ENCODE measurements at places on chromosomes 1 and 21.

- no peak for DNase-seq
These were observed 14.0 kb downstream of the ATP5PO start for GRCh38 chr21:33901412-33902288.

DNA sequence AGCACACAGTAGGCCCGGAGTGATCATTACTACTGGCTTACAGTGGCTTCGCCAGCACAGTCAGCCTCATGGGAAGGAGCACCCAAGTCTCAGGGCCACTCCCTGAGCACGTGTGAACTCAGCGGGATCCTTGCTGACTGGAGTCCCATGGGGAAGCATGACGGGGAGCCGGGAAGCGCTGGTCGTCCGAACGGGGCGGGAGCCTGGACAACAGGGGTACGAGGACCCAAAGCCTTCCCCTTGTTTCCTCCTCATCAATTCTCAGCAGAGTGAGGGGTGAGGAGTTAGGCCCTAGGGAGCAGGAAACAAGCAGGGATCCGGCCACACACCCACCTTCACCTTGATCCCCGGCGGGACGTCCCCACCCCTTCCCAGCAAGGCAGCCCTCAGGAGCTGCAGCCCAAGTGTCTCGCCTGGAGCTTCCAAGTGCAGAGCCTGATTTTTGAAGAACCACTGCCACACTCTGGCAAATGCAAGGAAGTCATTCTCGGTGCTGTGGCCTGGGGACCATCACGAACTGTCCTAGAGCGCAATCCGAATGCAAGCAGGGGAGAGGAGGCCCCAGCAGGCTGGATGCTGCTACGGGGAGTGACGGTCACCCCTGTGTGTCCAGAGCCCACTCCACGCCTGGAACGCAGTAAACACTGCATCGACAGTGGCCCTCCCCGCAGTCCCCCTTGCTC, 35.5 kb downstream of the TOMM20 start:
- DNase-seq: no peak

DNA sequence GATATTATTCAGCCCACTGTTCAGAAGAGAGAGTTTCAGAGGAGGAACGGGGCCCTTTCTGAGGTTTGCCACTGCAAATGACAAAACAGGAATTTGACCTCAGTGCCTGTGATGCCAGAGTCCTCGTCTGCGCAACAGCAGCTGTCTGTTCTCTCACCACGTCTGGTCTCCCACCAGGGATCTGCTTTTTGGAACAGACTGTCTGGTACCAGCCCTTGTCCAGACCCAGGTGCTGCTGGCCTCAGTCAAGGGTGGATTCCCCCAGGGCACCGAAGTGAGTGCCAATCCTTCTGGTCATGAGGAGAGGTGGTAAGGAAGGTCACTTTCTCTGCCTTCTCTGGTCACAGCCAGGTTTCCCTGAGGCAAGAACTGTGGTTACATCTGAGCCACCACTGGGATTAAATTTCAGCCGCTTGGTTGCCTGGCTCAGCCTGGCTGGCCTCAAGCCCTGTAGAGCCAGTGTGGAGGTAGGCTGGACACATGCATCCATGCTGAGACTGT, 2.3 kb upstream of the BCAN start:
- DNase-seq: no peak

- no peak for DNase-seq
These were observed 8.3 kb downstream of the GPR37L1 start for GRCh38 chr1:202130816-202131522.

DNA sequence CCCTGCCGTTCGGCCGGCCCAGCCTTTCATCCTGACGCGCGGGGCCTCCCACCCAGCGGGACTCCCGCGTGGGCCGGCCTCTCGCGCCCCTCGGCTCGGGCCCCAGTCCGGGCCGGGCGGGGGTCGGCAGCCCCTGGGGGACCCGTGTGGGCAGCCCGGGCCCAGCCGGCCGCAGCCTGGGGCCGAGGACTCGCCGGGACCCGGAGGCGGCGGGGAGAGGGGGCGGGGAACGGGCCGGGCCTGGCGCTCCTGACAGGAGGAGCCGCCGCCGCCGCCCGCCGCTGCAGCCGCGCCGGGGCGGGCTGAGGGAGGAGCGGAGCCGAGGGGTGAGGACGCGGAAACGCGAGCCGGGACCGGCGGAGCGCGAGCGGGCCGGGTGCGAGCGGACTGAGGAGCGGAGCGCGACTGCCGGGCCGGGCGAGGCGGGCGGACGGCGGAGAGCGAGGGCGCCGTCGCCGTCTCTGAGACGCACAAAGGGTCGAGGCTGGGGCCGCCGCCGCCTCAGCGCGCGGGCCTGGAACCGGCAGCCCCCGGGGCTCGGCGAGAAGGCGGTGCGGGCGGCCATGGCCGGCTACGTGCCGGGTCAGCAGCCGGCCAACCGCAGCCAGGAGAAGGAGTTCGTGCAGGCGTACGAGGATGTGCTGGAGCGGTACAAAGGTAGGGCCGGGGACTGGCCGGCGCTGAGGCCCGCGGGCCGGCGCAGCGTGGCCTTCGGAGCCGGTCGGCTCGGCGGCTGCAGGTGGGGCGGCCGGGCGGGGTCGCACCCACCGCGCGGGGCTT, 79.1 kb downstream of the NDUFS5 start:
- DNase-seq: no peak

GRCh38 chr1:170126696-170127095, 19.1 kb upstream of the NTMT2 start:
- no peak for DNase-seq

DNA sequence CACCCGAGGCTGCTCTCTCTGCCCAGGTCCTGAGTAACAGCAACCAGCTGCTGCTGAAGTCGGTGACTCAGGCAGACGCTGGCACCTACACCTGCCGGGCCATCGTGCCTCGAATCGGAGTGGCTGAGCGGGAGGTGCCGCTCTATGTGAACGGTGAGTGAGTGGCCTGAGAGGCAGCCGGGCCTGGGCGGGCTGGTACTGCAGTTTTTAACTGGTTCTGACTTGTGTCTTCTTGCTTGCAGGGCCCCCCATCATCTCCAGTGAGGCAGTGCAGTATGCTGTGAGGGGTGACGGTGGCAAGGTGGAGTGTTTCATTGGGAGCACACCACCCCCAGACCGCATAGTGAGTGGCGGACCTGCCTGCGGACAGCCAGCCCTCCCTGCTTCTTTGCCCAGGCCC, 91.2 kb upstream of the CD1D start:
- no peak for DNase-seq

DNA sequence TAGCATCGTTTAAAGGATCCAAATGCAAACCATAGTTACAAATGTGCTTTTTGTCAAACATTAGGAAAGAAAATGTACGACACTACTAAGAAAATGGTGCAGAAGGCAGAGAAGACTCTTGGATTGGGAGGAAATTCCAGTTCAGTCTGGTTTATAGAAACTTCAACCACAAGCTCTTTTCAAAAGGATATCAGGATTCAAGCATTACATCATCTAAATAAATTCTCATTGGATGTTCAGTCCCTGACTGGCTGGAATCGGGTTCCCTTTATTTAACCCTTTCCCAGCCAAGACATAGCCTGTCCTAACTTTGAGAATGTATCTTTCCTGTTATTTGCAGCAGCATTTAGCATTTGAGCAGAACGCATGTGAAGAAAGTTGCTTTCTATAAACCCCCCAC, 184.6 kb downstream of the LMO4 start:
- DNase-seq: no peak

DNA sequence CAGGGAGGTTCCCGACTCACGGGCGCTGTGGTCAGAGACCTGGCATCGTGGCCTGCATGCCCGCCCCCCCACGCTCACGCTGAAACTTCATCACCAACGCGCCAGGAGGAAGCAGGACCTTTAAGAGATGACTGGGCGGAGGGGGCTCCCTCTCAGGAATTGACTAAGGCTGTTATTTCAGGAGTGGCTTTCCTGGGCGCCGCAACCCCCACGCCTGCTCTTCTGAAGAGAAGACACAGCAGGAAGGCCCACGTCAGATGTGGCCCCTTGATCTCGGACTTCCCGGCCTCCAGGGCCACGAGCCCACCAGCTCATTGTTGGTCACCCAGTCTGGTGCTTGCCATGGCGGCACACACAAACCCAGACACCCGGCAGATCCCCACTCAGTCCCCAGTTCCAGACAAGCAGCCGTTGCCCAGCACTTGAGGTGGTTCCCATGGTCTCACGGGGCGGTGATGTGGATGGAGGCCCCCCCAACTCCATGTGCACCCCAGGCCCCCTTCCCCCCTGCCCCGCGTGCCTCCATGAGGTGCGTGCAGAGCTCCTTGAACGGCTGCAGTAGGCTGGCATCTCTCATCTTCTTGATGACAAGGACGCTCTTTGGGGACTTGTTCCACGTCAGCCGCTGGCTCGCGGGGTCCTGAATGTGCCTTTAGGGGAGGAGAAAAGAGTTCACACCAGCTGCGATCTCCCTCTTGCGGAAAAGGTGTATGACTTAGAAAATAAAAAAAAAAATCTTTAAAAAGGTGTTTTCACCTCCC, 21.4 kb downstream of the NADK start:
- no peak for DNase-seq

DNA sequence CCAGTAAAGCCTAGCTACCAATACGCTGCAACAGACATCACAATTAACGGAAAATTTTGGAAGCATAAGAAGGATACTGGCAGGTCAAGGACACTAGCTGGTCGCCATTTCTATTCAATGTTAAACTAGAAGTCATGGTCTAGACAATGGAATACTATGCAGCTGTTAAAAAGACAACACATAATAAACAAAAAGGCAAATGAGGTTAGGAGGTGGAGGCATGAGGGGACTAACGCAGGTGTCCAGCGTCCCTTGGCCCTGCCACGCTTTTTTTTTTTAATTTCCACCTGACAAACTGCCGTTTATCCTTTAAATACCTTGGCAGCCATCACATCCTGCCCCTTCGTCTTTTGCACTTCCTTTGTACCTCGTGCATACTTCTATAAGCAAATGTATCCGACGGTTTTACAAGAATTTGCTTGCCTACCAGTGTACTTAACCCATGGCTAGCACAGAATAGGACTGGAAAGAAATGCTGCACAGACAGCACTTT, 698 bp upstream of the SLC22A15 start:
- DNase-seq: no peak

DNA sequence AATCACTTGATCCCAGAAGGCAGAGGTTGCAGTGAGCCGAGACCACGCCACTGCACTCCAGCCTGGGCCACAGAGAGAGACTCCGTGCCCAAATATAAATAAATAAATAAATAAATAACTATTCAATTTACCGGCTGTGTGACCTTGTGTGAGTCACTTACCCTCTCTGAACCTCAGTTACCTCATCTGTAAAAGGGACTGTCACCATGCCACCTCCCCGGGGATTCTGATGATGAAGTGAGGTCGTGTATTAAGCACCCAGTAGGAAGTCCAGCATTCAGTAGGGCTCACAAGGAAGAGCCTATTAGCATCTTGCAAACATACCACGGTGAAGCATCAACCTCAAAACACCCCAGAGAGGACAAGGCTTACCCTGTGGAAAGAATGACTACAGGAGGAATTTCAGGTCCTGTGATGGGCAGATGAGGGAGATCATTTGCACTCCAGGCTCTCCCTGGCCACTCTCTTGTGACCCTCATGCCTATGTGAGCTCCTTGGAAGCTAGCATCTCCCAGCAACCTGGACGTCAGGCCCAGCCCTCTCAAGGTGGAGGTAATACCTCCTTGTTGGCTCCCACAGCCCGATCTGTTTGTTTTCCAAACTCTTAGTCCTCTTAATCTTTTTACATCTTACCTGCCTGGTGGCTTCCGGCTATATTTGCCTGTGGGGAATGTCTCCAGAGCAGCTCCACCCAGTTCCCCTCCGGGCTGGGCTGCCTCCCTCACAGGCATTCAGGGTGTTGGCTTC, 7.6 kb upstream of the C1QA start:
- DNase-seq: no peak

DNA sequence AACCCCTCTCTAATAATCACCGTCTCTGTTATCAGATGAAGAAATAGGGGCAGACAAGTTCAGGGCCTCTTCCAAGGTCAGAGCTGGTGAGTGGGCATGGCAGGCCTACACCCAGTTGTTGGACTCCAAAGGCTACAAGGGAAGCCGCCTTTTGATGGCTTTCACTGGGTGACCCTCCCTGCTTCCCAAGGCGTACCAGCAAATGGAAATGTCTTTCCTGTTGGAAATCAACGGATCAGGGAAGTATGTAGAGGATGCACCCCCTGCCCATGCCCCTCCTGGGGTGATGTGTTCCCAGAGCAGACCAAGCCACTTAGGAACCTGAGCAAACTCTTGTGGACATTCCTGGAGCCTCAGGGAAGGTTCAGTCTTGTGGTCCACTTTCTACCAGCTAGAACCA, 47.4 kb downstream of the LGR6 start:
- DNase-seq: no peak

DNA sequence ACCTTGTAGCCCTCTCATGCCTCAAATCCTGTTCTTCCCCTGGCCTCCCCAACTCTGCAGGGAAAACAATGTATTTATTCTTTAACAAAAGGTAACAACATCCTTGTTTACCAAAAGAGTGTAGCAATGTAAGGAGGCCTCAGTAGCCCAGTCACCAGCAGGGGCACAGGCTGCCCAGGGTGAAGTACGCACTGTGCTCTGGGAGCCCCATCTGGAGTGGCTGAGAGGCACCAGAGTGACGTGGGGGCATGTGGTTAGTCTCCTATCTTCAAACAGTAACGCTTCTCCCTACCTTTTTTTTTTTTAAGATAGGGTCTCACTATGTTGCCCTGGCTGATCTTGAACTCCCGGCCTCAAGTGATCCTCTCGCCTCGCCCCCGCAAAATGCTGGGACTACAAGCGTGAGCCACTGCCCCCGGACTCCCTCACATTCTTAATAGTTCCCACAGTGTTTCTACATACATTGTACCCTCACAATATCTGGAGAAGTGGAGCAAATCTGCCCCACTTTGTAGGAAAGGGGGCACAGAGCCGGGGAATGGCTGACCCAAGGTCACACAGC, 51.3 kb upstream of the ECE1 start:
- DNase-seq: no peak

DNA sequence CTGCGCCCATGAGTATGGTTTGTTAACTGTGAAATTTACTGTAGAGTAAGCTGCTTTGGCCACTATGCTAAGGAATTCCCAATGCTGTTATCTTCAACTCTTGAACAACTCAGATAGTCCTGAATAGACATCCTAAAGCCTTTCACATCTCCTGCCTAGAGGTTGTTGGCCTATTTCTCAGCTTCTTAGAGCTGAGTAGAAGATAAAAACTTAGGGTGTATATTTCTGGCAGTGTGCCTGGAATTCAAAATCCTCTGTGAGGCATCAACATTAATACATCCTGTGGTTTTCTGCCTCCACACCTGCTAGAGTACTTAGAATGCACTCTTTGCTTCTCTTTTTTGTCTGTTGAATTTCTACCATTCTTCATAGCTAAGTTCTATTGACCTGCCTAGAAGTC, 45.8 kb upstream of the RC3H1 start:
- DNase-seq: no peak

DNA sequence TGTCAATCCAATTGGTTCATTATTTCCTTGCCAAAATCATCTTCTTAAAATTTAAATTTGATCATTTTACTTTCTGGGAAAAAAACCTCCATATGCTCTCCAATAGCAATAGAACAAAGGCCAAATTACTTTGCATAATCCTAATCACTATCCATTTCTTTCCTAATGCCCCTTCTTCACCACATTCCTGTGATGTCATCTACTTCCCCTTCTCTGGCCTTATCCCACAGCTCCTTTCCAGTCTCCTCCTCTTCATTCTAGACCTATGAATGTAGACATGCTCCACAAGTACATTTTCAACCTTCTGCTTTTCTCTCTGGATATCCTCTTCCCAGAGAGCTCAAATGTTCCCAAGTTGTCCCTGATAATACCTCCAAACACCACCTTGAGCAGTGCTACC, 216.6 kb downstream of the MRPL39 start:
- DNase-seq: no peak

Data from KG1 (cell line).